ENCODE measurements at places on chromosomes 6 and 20. TPM values are rescaled to one million over a fixed set of nuclear protein-coding genes. Genes with fewer than 3 reads are reported as not detected.

Gene F13A1
- not detected for total RNA-seq

Gene EEF1A2
- not detected for total RNA-seq

DNA sequence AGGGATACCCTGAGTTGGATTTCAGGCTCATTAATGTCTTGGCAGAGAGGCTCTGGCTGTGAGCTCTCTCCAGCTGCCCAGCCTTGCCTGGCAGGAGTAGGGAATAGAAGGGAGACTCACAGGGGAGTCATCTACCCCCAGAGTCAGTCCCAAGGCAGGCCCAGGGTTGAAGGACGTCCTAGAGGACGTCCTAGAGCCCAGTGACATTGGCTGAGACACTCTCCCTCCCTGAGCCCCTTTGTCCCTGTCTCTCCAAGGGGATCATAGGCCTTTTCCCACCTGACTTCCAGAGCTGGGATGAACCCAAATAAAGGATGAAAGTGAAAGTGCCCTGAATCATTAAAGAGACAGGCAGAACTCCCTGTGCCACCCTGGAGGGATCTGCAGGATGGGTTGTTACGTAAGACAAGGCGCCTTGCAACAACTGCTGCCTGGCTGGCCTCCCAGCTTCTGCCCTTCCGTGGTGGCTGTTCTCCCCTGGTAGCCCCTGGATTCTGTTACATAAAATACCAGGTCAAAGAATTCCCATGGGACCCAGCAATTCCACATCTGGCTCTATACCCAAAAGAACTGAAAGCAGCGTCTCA, 53.6 kb upstream of the SIRPA start:
- DNase-seq = no peak

DNA sequence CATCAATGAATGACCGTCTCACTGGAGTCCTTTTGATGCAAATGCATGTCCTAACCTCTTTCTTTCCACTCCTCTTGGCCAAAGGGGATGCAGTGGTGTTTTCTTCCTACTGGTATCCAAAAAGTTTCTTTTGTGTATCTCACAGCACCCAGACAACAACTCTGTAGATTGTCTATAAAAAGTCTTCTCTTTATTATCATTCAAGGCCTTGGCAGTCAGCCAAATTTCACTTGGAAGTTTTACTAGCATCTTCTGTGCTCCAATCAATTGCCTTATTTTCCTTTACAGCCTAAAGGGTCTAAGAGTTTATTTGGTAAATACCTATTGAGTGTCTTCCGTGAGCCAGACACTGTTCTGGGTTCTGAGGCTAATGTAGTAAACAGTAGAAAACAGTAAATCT, 150.2 kb upstream of the RNF217 start:
- DNase-seq = no peak

GRCh38 chr20:61998343-61999121, 67.1 kb downstream of the TAF4 start:
- DNase-seq = no peak

- DNase-seq = no peak
Measured at GRCh38 chr6:152273002-152273401, 364.2 kb downstream of the SYNE1 start.

DNA sequence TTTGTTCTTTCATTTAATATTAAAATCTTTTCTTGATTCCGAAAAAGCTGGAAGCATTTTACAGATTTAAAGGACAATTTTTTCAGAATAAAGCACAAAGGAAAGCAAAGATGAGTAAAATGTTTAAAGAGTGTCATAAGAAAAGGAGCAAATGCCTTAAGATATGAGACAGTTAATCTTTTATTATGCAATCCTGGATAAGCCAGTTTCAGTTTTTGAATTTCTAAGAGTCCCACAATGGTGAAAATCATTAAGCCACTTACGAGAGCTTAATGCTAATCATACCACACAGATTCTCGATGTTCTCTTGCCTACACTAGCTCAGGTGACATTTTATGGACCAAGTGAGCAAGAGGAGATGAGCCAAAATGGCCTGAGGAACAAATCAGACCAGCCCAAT, 103.7 kb upstream of the RNF217 start:
- no peak for DNase-seq

Gene OPRM1
- not detected for total RNA-seq

- DNase-seq = no peak
Measured at GRCh38 chr20:56467968-56468315, 485 bp upstream of the RTF2 start.
